NCI-H1092 (cell line): ENCODE measurements at places on chromosomes 2 and 18.

DNA sequence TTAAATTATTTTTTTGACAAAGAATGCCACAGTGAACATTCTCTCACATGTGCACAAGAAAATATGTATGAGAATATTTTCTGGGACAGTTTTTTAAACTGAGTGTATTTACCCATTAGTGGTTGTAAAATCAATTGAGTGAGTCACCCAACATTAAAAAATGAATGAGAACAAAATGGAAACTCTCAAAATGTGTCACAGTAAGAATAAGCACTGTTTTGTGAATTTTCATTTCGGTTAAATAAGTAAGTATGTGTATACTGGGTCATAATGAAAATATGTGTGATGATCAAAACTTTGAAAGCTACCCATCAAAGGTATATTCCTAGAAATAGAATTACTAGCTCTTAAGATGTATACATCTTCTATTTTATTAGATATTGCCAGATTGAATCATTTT lies 11.6 kb downstream of the BABAM2 start:
- DNase-seq: no peak

DNA sequence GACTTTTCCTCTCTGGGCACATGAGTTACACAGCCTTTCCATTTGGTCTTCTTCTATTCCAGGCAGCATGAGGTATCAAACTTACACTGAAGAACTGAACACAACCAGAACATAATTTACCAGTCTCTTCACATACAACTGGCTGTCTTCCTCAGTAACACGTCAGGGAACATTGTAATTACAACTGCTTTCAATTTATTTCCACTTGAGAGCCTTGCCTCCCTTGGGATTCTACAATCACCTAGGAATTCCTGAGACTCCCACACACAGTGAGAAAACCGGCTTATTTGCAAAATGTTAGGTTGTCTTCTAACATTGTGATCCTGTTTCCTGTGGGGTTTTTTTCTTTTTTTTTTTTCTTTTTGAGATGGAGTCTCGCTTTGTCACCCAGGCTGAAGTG lies 149.9 kb downstream of the TMX3 start:
- DNase-seq: no peak

- DNase-seq: no peak
Observed at GRCh38 chr2:232457121-232458011, 1.4 kb downstream of the ALPI start.

GRCh38 chr2:100603414-100603813 lies 40.6 kb downstream of the PDCL3 start:
- DNase-seq: no peak

DNA sequence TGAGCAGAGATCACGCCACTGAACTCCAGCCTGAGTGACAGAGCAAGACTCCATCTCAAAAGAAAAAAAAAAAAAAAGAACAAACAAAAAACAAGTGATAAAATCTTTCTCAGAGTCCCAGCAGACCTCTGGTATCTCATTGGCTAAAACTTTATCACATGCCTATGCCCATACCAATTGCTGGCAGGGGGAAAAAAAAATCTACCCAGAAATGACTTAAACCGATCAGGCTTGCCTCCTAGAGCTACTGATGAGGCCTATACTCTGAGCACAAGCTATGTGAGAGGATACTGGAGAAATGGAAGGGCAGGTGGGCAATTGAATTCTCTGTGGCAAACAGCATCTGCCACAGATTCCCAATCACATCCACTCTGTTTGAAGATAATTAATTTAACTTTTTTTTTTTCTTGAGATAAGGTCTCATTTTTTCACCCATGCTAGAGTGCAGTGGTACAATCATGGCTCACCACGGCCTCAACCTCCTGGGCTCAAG lies 49.0 kb downstream of the FBXO36 start:
- no peak for DNase-seq

DNA sequence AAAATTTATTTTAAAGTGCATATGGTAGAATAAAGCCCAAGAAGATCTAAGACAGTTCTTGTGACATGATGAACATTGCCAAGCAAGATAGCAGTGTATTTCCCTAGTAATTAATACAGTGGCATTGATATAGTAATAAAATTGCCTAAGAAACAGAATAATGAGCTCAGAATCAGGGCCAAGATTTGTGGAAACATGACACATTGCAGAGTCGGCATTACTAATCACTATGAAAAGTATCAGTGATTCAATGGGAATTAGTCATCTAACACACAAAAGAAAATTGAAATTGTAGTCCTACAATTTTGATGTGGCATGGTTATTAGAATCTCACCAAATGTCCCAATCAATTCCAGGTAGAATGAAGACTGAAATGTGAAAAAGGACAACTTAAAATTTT lies 243.0 kb upstream of the CYRIA start:
- no peak for DNase-seq

DNA sequence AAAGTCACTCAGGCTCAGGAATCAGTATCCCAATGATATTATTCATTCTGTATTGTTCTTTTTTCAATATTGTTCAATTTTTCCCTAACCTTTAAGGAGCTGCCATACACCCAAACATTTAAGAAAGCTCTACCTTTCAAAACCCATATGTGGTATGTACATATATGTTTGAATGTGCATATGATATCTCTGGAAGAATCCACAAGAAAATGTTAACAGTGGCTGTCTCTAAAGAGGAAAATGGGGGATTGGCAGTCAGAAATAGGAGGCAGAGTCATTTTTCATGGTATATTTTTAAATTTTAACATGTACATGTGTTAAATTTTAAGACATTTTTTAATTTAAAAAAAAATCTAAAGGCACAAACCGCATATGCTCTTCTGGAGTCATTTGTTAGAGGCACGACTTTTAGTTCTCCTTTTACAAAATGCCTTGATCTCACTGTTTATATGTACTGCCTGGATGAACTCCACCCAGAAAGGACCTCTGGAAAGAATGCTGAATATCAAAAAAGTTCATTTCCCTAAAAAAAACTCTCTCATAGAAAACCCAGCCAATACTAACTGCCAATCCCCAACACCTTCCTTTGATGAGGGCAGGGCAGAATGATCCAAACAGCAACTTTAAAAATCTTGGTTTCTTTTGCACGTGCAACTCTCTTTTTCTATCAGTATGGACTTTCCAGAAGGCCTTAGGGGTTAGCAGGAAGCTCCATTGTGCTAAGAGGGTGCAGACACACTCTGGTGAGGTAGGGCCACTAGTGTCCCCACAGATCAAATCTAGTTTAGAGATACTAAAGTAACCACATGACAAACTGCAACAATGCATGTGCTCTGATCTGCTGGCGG lies 23.6 kb downstream of the KCTD1 start:
- no peak for DNase-seq

GRCh38 chr2:129754831-129755230 lies 224.6 kb upstream of the RAB6C start:
- DNase-seq: no peak
